ENCODE measurements at places on chromosomes 1 and 21. TPM values are rescaled to one million over a fixed set of nuclear protein-coding genes. Genes with fewer than 3 reads are reported as not detected.

Gene CHRM3
- total RNA-seq: 44.3 TPM

Gene RCC2
- total RNA-seq: 31.6 TPM

Gene GBP7
- total RNA-seq: not detected

Gene FNBP1L
- 248 TPM for total RNA-seq

Gene NEGR1
- 149 TPM for total RNA-seq

Gene RNU1-1
- under 0.01 TPM for total RNA-seq

Gene GBP3
- 1.4 TPM for total RNA-seq

Gene SH3BGR
- total RNA-seq: 5.1 TPM

Gene RIPK4
- total RNA-seq: not detected

Gene SPOCD1
- total RNA-seq: 0.23 TPM

Gene ARHGEF10L
- total RNA-seq: 29.5 TPM

Gene RGL1
- total RNA-seq: 25.6 TPM

Gene RNPEP
- total RNA-seq: 12.2 TPM

Gene CSMD2
- total RNA-seq: 31.8 TPM

Gene OR2L8
- total RNA-seq: 2.5 TPM

Gene RNU1-2
- under 0.01 TPM for total RNA-seq

Gene LCE1B
- not detected for total RNA-seq

Gene EXTL1
- 2.5 TPM for total RNA-seq

Gene CD101
- total RNA-seq: 1.6 TPM

Gene B3GALT2
- total RNA-seq: 87.0 TPM

Gene PROX1
- 85.6 TPM for total RNA-seq

Gene TAS1R1
- not detected for total RNA-seq

Gene KCND3
- total RNA-seq: 40.8 TPM

Gene WLS
- 117 TPM for total RNA-seq

Gene ZNF648
- total RNA-seq: 1.4 TPM

Gene TEX38
- not detected for total RNA-seq

Gene KCNA3
- total RNA-seq: 28.8 TPM

Gene OR2T33
- total RNA-seq: not detected

Gene LMOD1
- total RNA-seq: 0.46 TPM

Gene FCRL5
- not detected for total RNA-seq

Gene CYP4X1
- 26.1 TPM for total RNA-seq

Gene SEC16B
- 1.2 TPM for total RNA-seq

Gene RHOU
- 14.1 TPM for total RNA-seq

Gene CD1E
- not detected for total RNA-seq
